ENCODE measurements at places on chromosomes 7 and 10. TPM values are rescaled to one million over a fixed set of nuclear protein-coding genes. Genes with fewer than 3 reads are reported as not detected.

Gene SORCS1
- 1.1 TPM for total RNA-seq

Gene FKBP6
- not detected for total RNA-seq

Gene PRSS37
- total RNA-seq, result not detected

Gene DRGX
- not detected for total RNA-seq

Gene AP3M1
- 28.3 TPM for total RNA-seq

Gene HTR7
- total RNA-seq, result 0.61 TPM

Gene TRPV6
- 0.21 TPM for total RNA-seq

Gene THSD7A
- total RNA-seq, result 1.7 TPM

Gene GRM8
- total RNA-seq, result 5.1 TPM

Gene LIPN
- not detected for total RNA-seq

Gene TAS2R41
- not detected for total RNA-seq

Gene MAT1A
- not detected for total RNA-seq

Gene ERCC6
- total RNA-seq, result 24.5 TPM

Gene ANKRD1
- total RNA-seq, result not detected

Gene TMEM229A
- 0.11 TPM for total RNA-seq

Gene NRG3
- 0.11 TPM for total RNA-seq

Gene CALHM1
- total RNA-seq, result not detected

Gene SH2D4B
- total RNA-seq, result not detected

Gene CLDN3
- 781 TPM for total RNA-seq

Gene PNLIPRP2
- total RNA-seq, result 10.7 TPM

Gene PMPCB
- total RNA-seq, result 63.6 TPM

Gene LRMDA
- 8.1 TPM for total RNA-seq

Gene BNIP3
- 4.7 TPM for total RNA-seq

Gene MBL2
- not detected for total RNA-seq

Gene GBX1
- not detected for total RNA-seq

Gene CFAP69
- 5.9 TPM for total RNA-seq

Gene SKAP2
- 46.6 TPM for total RNA-seq

Gene GPR141
- total RNA-seq, result 0.50 TPM

Gene TMEM273
- 2.7 TPM for total RNA-seq

Data from left colon (tissue), 2 donors.